Activated CD4-positive, alpha-beta memory T cell treated with anti-CD3 and anti-CD28 coated beads, Interleukin-2, amount 10 ng/mL, durations not matched to agents 7 days and 5 days (primary cell): ENCODE measurements at places on chromosomes 5 and 9. TPM values are rescaled to one million over a fixed set of nuclear protein-coding genes. Genes with fewer than 3 reads are reported as not detected.
A peak's percentile ranks its signal among the peaks of the same experiment; 100 is the strongest.

- peaks cover 8% of the 10 kb centered on the region for H3K4me1 ChIP-seq
- H3K27ac ChIP-seq: peak overlapping the region; percentile 30
- DNase-seq: no peak
- no peak overlapping the region for H3K4me3 ChIP-seq
- H3K27me3 ChIP-seq: peaks cover 2% of the 10 kb centered on the region
These were observed 205.1 kb downstream of the PCSK1 start for GRCh38 chr5:96227957-96228356.

GRCh38 chr5:1641560-1642166 lies 117.9 kb upstream of the LPCAT1 start:
- peaks cover 35% of the 10 kb centered on the region for H3K27me3 ChIP-seq
- H3K4me1 ChIP-seq: peaks cover 11% of the 10 kb centered on the region
- H3K36me3 ChIP-seq: no peaks in the 10 kb centered on the region

DNA sequence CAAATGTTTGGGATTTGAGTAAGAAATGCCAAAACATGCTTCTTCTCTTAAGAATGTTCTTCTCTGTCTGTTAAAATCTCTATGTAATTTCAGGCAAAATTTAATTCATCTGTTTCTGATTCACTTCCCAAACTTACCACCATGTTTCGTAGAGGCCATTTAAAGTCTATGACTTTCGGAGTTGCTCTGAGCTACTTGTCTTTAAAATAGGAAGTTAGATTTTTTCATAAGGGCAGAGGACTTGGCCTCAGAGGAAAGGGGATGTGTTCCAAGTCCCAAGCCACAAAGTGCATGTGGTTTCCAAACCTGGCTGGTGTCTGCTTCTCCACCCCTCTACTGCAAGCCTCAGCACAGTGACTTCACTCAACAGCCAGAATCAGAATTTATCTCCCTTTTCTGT lies 111.3 kb upstream of the ADRA1B start:
- peaks cover 26% of the 10 kb centered on the region for H3K27me3 ChIP-seq
- no peak overlapping the region for H3K4me3 ChIP-seq
- DNase-seq: no peak
- H3K27ac ChIP-seq: no peak overlapping the region

DNA sequence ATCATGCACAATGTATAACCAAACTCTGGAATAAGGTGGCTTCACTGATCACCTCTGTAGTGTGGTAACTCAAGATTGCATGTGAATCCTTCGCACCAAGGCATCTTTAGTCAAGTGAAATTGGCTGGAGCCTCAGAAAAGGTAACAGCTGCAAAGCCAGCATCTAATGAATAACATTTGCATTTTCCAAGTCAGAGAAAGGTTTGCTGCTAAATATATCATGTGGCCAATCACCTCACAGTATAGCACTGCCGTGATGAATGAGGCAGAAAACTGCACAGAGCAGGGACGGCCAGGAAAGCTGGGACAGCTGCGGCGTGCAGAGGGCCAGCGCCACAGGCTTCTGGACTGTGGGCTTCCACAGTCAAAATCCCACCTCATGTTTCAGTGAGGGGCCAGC lies 18.5 kb downstream of the MRPS27 start:
- H3K4me3 ChIP-seq: no peak overlapping the region
- no peak overlapping the region for H3K27ac ChIP-seq

GRCh38 chr9:11992866-11993265 lies 700.3 kb upstream of the TYRP1 start:
- no peak overlapping the region for H3K4me3 ChIP-seq
- H3K27me3 ChIP-seq: no peaks in the 10 kb centered on the region
- no peak for DNase-seq
- no peak overlapping the region for H3K27ac ChIP-seq

- H3K36me3 ChIP-seq: no peaks in the 10 kb centered on the region
- no peak for DNase-seq
- H3K4me1 ChIP-seq: no peaks in the 10 kb centered on the region
- H3K27me3 ChIP-seq: no peaks in the 10 kb centered on the region
These were observed 18.7 kb upstream of the ICE1 start for GRCh38 chr5:5403741-5404140.

GRCh38 chr5:7412409-7412808 lies 16.5 kb downstream of the ADCY2 start:
- no peaks in the 10 kb centered on the region for H3K36me3 ChIP-seq
- no peaks in the 10 kb centered on the region for H3K4me1 ChIP-seq
- H3K27me3 ChIP-seq: no peaks in the 10 kb centered on the region

DNA sequence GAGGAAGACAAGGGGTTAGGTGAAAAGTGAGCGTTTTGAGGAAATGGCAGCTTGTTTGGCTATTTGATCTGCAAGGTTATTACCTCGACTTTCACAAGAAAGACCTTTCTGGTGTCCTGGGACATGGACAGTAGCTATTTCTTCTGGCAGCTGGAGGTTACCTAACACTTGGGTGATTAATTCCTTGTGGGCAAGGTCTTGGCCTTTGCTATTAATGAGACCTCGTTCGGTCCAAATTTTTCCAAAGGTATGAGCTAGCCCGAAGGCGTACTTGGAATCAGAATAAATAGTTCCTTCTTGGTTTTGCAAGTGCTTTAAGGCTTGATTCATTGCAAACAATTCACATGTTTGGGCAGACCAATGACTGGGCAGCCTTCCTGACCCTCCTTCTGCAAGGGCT lies 4.9 kb downstream of the GTF3C5 start:
- DNase-seq: no peak
- no peaks in the 10 kb centered on the region for H3K27me3 ChIP-seq
- peaks cover 31% of the 10 kb centered on the region for H3K4me1 ChIP-seq
- H3K36me3 ChIP-seq: peaks cover 24% of the 10 kb centered on the region

- H3K36me3 ChIP-seq: peaks cover 18% of the 10 kb centered on the region
- peaks cover 33% of the 10 kb centered on the region for H3K4me1 ChIP-seq
- no peak overlapping the region for H3K27ac ChIP-seq
- H3K27me3 ChIP-seq: no peaks in the 10 kb centered on the region
- H3K4me3 ChIP-seq: no peak overlapping the region
These were observed 4.0 kb upstream of the EHMT1 start for GRCh38 chr9:137614631-137615386.

DNA sequence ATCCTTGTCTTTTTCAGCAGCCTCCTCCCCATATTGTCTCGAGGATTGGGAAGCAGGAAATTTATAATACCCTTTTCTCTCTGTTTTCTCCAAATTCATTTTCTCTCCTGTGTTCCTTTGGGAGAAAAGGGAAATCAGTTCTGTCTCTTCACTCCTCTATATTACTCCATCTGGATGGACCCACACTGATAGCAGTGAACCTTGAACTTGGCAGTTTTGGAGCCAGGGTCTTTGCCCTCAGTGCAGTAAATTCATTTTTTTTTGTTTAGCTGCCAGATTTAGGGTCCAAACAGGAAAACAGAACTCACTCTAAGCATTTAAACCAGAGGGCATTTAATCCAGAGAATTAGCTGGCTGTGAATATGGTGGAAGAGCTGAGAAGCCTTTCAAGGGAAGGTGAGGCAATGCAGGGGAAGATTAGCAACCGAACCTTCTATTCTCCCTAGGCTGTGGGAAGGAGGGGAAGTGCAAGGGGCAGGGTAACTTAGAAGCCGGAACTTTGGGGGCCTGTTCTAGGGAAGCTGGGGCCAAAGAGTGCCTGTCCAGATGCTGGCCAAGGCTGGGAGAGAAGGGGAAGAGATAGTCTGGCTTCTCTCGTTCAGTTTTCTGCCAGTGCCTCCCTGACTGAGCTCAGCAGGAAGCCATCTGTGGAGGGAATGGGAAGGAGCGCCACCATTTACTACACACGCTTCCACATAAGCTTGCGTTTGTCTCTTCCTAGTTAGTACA lies 16.3 kb upstream of the NPR2 start:
- H3K27me3 ChIP-seq: no peaks in the 10 kb centered on the region
- no peak overlapping the region for H3K4me3 ChIP-seq
- DNase-seq: no peak
- H3K36me3 ChIP-seq: peaks cover under 1% of the 10 kb centered on the region

GRCh38 chr9:7376833-7377232 lies 422.7 kb downstream of the DMAC1 start:
- no peaks in the 10 kb centered on the region for H3K36me3 ChIP-seq
- H3K27ac ChIP-seq: no peak overlapping the region
- H3K27me3 ChIP-seq: peaks cover 6% of the 10 kb centered on the region
- H3K4me1 ChIP-seq: no peaks in the 10 kb centered on the region

DNA sequence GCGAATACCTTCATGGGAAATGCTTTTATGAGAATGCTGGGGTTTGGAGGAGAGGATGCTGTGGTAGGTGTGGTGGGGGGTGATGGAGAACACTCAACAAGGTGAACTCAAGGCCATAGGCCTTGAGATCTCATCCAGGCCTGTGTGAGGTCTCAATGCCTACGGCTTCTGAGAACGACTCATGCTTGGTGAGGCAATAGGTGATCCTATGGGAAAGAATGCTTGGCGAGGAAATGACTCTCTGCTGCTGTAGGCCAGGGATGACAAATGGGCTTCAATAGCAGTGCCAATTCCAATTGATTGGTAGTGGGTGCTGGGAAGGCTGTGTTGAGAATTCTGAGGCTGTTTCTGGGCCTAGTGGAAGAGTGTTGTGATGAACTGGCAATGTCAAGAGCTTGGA lies 280.2 kb upstream of the CLINT1 start:
- no peak for DNase-seq
- H3K4me3 ChIP-seq: no peak overlapping the region
- no peaks in the 10 kb centered on the region for H3K4me1 ChIP-seq

- DNase-seq: no peak
- H3K27me3 ChIP-seq: no peaks in the 10 kb centered on the region
- H3K27ac ChIP-seq: no peak overlapping the region
- H3K36me3 ChIP-seq: no peaks in the 10 kb centered on the region
- H3K4me3 ChIP-seq: no peak overlapping the region
These were observed 114.2 kb downstream of the SEMA5A start for GRCh38 chr5:9431496-9432258.

DNA sequence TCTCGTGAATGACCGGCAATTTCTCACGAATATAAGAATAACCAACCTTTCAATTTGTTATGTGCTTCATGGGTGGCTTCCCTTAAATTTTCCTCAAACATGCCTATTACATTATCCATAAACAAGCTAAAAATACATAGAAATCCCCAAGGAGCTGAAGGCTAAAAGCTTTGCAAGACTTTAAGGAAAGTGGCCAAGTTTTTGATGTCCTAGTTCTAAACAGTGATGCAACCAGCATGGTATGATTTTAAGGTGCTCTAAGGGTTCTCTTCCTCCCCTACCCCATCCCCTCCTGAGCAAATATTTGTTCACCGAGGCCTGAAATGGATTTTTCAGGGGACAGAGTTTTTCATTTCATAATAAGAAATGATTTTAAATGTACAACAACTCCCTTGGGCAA lies 79.8 kb downstream of the RGS7BP start:
- no peak overlapping the region for H3K27ac ChIP-seq
- H3K27me3 ChIP-seq: peaks cover 5% of the 10 kb centered on the region
- H3K4me1 ChIP-seq: no peaks in the 10 kb centered on the region
- DNase-seq: no peak
- H3K36me3 ChIP-seq: no peaks in the 10 kb centered on the region

- H3K4me1 ChIP-seq: peaks cover 70% of the 10 kb centered on the region
- no peaks in the 10 kb centered on the region for H3K27me3 ChIP-seq
- peak; percentile 28 for DNase-seq
- H3K27ac ChIP-seq: peak overlapping the region; percentile 67
These were observed 44.1 kb upstream of the STXBP1 start for GRCh38 chr9:127567730-127568617.

DNA sequence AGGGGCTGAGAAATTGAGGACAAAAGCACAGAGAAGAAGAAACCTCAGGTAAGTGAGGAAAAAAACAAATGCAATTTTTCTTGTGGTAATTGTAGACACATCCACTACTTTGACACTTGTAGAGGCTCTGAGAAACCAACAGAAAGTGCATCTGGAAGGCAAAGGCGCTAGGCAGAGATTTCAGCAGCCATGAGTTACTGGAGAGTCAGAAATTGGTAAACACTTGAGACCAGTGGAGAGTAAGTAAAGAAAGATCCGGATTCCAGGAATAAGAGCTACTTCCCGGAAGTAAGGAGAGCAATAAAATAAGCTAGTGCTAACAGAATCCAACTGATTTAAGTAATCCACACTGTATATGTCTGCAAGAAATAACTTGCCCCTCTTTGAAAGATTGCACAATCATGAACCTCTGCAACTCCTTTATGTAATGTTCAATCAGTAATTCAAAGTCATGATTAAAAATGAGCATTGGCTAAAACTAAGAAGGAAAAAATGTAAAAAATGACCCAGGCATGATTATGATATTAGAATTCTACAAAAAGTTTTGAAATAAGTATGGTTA lies 382.1 kb downstream of the CDH18 start:
- no peak overlapping the region for H3K4me3 ChIP-seq
- no peaks in the 10 kb centered on the region for H3K4me1 ChIP-seq
- no peaks in the 10 kb centered on the region for H3K36me3 ChIP-seq
- H3K27me3 ChIP-seq: no peaks in the 10 kb centered on the region

DNA sequence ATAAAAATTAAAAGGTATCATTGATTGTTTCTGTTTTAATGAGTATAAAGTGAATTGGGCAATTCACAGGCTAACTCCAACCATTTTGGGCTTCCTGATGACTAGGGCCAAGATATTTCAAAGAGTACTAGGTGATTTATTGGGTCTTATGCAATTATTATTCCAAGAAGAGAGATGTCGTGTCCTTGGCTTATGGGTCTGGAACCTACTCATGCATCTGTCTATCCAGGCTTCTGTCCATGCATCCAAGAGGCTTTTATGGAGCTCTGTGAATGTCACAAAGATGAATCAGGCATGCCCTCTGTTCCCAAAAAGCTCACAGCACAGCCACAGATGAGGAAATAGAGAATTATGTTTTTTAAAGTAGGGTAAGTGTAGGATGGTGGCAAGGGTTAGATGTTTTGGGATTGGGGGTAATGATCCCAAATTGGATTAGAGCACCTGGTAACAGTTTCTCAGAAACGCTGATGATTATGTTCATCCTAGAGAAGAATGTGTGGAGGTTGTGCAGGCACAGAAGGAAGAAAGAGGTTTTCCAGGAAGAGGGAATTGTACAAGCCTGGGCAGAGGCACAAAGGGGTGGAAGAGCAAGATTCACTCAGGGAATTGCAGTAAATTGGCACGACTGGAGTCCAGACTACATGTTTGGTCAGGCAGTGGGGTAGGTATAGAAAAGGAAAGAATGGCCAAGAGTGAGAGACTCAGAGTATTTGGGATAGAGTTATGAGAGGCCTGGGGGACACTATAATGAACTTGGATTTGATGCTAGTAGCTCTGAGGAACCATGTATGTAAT lies 83.0 kb upstream of the TNC start:
- H3K4me3 ChIP-seq: no peak overlapping the region
- peaks cover 14% of the 10 kb centered on the region for H3K4me1 ChIP-seq
- H3K27me3 ChIP-seq: peaks cover 42% of the 10 kb centered on the region
- no peaks in the 10 kb centered on the region for H3K36me3 ChIP-seq
- no peak overlapping the region for H3K27ac ChIP-seq

CTSV gene
- 0.73 TPM for total RNA-seq

PIP5KL1 gene
- 1.5 TPM for total RNA-seq

ARSK gene
- total RNA-seq: 4.8 TPM

CDKN2B-AS1 gene
- 2.6 TPM for total RNA-seq

GLRA1 gene
- not detected for total RNA-seq

DNAH5 gene
- total RNA-seq: not detected

ADAM19 gene
- 309 TPM for total RNA-seq

DDX4 gene
- 0.50 TPM for total RNA-seq

SLC34A3 gene
- total RNA-seq: not detected
